ENCODE measurements at places on chromosomes 16 and 17.

DNA sequence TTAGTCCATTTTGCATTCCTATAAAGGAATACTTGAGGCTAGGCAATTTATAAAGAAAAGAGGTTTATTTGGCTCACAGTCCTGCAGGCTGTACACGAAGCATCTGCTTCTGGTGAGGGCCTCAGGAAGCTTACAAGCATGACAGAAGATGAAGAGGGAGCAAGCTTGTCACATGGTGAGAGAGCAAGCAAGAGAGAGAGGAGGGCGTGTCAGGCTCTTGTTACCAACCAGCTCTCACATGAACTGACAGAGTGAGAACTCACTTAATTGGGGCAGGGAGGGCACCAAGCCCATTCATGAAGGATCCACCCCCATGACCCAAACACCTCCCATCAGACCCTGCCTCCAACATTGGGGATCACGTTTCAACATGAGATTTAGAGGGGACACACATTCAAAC is 1.6 kb downstream of the CHCT1 start:
- no peak for DNase-seq

GRCh38 chr16:82864332-82865040 is 237.7 kb downstream of the CDH13 start:
- DNase-seq: no peak

DNA sequence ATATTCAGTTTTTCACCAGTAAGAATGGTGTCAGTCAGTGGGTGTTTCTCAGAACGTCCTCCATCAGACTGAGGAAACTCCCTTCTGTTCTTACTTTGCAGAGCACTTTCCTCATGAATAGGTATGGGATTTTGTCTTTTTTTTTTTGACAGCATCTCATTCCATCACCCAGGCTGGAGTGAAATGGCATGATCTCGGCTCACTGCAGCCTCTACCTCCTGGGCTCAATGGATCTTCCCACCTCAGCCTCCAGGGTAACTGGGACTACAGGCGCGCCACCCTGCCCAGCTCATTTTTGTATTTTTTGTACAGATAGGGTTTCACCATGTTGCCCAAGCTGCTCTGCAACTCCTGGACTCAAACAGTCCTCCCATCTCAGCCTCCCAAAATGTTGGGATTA is 130.3 kb downstream of the ZNF778 start:
- no peak for DNase-seq

GRCh38 chr16:83803811-83804210 is 4.0 kb upstream of the HSBP1 start:
- no peak for DNase-seq

GRCh38 chr16:76854234-76854633 is 336.8 kb upstream of the MON1B start:
- DNase-seq: no peak

DNA sequence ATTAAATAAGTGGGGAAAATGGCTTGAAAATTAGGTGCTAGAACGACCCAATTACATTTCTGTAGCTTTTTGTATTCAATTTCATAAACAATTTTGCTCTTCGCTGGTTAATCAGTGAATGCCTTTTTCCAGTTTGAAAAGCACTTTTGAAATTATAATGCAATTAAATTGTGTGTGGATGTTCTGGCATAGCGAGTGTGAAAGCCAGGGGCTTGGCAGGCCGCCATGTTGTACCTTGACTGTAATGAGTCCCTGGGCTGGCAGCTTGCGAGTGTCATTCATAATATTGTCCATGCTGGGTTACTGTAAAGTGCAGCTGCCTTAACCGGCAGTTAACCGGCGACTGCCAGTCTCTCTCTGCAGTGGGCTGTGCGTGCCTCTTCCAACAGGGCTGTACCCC is 177.8 kb downstream of the CCDC182 start:
- no peak for DNase-seq

- no peak for DNase-seq
Measured at GRCh38 chr16:60636117-60636516, 1400.1 kb downstream of the CDH8 start.

- DNase-seq: no peak
Measured at GRCh38 chr17:633133-633532, 81.5 kb downstream of the VPS53 start.

DNA sequence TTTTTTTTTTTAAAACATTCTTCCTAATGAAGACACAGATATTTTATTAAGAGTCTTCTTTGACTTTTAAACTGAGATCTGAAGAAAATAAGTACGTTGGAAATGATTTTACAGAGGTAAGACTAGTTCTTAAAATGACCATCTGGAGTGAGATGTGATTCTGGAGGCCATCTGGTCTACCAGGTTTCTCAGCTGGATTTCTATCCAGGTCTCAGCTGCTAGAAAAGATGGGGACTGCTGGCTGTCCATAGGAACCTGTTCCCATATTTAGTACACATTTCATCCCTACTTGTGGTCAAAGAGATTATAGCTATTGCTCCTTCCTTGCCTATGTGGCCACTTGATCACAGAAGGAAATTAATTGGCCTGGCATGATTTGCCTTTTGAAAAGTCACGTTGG is 12.2 kb downstream of the PMFBP1 start:
- DNase-seq: no peak

GRCh38 chr16:68078701-68079375 is 6.3 kb upstream of the NFATC3 start:
- DNase-seq: no peak

GRCh38 chr17:50948711-50949110 is 82.6 kb upstream of the TOB1 start:
- DNase-seq: no peak

GRCh38 chr16:21652453-21652852 is at the start of gene IGSF6:
Gene IGSF6, minus strand, starts transcription at chr16:21652608. Its CDS starts 10 bp downstream, at chr16:21652598.
- DNase-seq: peak; percentile 24
